ENCODE measurements at places on chromosomes 12 and 14.

GRCh38 chr12:32902287-32902997 lies 5.9 kb upstream of the PKP2 start:
- DNase-seq, result no peak

- no peak for DNase-seq
Measured at GRCh38 chr12:3542156-3542555, 51.2 kb downstream of the PRMT8 start.

- DNase-seq, result peak; percentile 77
Measured at GRCh38 chr12:105107171-105107493, 399 bp upstream of the WASHC4 start.

GRCh38 chr12:30088259-30088995 lies 304.7 kb upstream of the TMTC1 start:
- no peak for DNase-seq
